ENCODE measurements at places on chromosomes 7 and 10.

- no peak for DNase-seq
These were observed 100.1 kb downstream of the FOXL3 start for GRCh38 chr7:389911-390601.

DNA sequence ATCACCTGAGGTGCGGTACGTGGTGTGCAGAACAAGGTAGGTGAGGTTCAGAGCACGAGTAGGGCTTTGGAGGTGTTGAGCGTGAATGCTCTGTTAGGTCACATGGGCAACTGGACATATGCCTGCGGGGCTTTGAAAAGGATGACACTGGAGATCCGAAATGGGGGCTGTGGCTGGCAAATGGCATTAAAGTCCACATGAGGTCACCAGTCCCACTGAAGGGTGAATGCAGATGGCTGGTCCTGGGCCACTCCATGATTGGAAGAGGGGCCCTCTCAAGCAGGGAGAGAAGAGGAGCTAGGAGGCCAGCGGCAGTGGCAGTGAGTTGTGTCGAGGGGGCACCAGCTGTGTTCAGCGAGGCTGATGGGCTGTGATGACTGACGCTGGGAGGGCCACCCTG, 254.9 kb upstream of the SHH start:
- DNase-seq: no peak

GRCh38 chr10:93503075-93503474, 6.7 kb downstream of the CEP55 start:
- DNase-seq: no peak

GRCh38 chr10:60148266-60148840, 241.3 kb downstream of the ANK3 start:
- no peak for DNase-seq

DNA sequence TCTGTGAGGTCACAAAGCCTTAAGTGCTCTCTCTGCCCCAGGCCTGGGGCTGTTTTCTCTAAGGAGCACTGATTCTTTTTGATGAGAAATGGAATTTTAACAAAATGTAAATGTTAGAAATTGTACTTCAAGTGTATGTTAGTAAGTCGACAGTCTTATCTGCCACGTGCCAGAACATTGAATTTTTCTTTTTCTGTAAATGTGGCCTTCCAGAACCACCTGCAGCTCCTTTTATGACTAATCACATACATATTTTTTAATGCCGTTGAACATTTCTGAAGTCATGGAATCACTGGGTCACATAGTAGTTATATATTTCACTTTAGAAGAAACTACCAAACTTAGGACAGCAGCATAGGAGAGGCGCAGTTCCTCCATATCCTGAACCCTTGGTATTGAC, 38.0 kb downstream of the UBE3C start:
- no peak for DNase-seq

GRCh38 chr10:116155191-116155590, 117.8 kb downstream of the GFRA1 start:
- DNase-seq: peak; percentile 18

- DNase-seq: no peak
These were observed 39.1 kb downstream of the CDK6 start for GRCh38 chr7:92797284-92797683.

DNA sequence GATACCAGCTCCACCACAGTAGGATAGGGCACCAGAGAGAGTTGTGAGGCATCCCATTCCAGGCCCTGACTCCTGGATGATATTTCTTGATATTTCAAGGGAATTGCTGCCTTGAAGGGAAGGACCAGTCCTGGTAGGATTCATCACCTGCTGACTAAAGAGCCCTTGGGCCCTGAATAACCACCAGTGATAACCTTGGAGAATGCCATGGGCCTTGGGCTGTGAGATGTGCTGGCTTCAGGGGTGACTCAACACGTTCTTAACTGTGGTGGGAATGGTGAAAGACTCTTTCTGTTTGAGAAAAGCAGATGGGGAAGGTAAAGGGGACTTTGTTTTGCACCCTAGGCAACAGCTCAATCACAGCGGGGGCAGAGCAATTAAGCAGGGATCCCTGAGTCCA, 21.4 kb upstream of the ASZ1 start:
- no peak for DNase-seq

- no peak for DNase-seq
These were observed 120.1 kb downstream of the PTPN20 start for GRCh38 chr10:47031211-47031900.

Data from cerebellum (tissue), 4 donors.